ENCODE measurements at places on chromosomes 5 and 9. TPM values are rescaled to one million over a fixed set of nuclear protein-coding genes. Genes with fewer than 3 reads are reported as not detected.

DNA sequence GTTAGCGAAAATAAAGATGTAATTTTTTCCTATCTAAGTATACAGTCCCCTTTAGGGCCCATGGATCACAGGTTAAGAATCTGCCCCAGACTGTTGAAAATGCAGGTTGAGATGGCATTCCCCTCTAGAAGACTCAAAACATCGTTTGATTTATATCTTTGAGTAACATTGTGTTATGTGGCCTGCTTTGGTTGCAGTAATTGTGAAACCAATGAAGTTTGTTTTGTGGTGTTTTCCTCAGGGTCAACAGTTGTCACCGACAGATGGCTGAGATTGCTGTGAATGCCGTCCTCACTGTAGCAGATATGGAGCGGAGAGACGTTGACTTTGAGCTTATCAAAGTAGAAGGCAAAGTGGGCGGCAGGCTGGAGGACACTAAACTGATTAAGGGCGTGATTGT lies 7.8 kb downstream of the CCT5 start:
- peaks cover 91% of the 10 kb centered on the region for H3K36me3 ChIP-seq
- no peak overlapping the region for H3K27ac ChIP-seq
- H3K4me3 ChIP-seq, result no peak overlapping the region
- no peak for DNase-seq

DNA sequence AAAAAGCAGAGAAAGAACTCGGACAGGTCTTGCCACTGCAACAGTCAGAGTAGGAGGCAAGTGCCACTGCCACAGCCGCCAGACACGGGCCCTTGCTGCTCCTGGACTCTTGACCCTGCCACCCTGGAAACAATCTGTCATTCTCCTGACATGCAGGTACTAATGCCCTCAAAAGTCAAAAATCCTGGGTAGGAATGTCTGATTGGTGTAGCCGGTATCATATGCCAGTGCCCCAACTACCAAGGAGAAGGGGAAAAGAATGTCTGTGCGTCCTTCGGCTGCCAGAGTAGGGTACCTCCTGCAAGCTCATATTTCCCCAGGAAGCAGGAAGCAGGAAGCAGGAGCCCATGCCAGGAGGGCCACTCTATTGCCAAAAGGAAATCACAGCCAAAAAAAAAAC lies 30.5 kb upstream of the F2RL1 start:
- no peaks in the 10 kb centered on the region for H3K36me3 ChIP-seq
- no peak overlapping the region for H3K4me3 ChIP-seq
- DNase-seq, result no peak
- H3K27ac ChIP-seq, result no peak overlapping the region
- peaks cover 21% of the 10 kb centered on the region for H3K4me1 ChIP-seq
- H3K27me3 ChIP-seq, result no peaks in the 10 kb centered on the region

GRCh38 chr5:139847790-139848507 lies 52.3 kb downstream of the PSD2 start:
- H3K27ac ChIP-seq, result peak overlapping the region; percentile 66
- peaks cover 8% of the 10 kb centered on the region for H3K4me1 ChIP-seq
- peak overlapping the region; percentile 64 for H3K4me3 ChIP-seq
- H3K27me3 ChIP-seq, result no peaks in the 10 kb centered on the region

The ZMAT2 gene
- 22.6 TPM for total RNA-seq

The IARS1 gene
- 63.8 TPM for total RNA-seq

GRCh38 chr9:6779417-6780241 lies 21.9 kb downstream of the KDM4C start:
- H3K4me1 ChIP-seq, result no peaks in the 10 kb centered on the region
- DNase-seq, result no peak
- H3K27ac ChIP-seq, result no peak overlapping the region
- H3K4me3 ChIP-seq, result no peak overlapping the region
- no peaks in the 10 kb centered on the region for H3K27me3 ChIP-seq

- DNase-seq, result no peak
- H3K27me3 ChIP-seq, result no peaks in the 10 kb centered on the region
- no peak overlapping the region for H3K27ac ChIP-seq
- peaks cover 28% of the 10 kb centered on the region for H3K4me1 ChIP-seq
- H3K4me3 ChIP-seq, result no peak overlapping the region
Measured at GRCh38 chr9:109121232-109121796, 1.6 kb upstream of the TMEM245 start.

The PCDHB6 gene
- total RNA-seq, result not detected

DNA sequence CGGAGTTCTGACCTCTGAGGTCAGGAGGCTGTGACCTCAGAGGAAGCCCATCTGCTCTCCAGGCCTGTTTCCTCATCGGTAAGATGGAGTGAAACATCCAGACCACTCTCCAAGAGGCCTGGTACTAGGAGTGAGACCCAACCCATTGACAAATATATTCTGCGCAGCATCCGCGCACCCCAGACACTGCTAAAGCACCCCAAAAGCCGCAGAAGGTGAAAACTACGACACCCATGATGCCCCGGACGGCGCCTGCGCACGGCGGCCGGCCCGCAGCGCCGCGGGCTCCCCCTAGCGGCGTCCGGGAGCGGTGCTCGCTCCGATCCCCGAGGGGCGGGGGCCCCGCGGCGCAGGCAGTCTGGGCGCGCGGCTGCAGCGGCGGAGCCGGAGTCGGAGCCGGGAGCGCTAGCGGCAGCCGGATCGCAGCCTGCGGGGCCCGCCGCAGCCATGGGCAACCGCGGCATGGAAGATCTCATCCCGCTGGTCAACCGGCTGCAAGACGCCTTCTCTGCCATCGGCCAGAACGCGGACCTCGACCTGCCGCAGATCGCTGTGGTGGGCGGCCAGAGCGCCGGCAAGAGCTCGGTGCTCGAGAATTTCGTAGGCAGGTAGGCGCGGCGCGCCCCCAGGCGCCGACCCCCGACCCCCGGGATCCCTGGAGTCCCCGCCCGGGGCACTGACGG lies at the start of gene DNM1:
DNM1 (plus strand) TSS at position 356 of the 683 bp plus-strand sequence; CDS start at position 448, 92 bp downstream.
- H3K4me1 ChIP-seq, result peaks cover 24% of the 10 kb centered on the region
- H3K4me3 ChIP-seq, result peak within 1 kb of the TSS; percentile 74
- no peaks in the 10 kb centered on the region for H3K36me3 ChIP-seq
- H3K27ac ChIP-seq, result peak within 1 kb of the TSS; percentile 88
- DNase-seq, result no peak

DNA sequence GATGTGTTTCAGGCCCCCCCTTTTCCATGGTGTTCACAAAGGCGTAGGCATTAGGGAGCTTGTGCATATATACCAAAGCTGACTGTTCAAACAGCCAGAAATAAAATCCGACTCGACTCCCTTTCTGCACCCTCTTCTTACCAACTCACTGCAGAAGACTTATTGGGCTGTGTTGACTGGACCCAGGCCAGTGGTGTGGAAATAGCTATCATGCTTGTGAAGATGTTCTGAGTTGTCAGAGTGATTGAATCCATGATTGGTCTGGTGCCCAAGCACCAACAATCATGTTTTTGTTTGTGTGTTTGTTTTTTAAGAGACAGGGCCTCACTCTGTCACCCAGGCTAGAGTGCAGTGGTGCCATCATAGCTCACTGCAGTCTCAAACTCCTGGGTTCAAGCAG lies 21.6 kb downstream of the TJP2 start:
- no peaks in the 10 kb centered on the region for H3K27me3 ChIP-seq
- H3K4me1 ChIP-seq, result no peaks in the 10 kb centered on the region
- DNase-seq, result no peak
- H3K4me3 ChIP-seq, result no peak overlapping the region
- no peak overlapping the region for H3K27ac ChIP-seq
- H3K36me3 ChIP-seq, result no peaks in the 10 kb centered on the region

The GLDC gene
- total RNA-seq, result 0.49 TPM

- no peaks in the 10 kb centered on the region for H3K4me1 ChIP-seq
- no peaks in the 10 kb centered on the region for H3K27me3 ChIP-seq
- H3K36me3 ChIP-seq, result no peaks in the 10 kb centered on the region
- no peak overlapping the region for H3K27ac ChIP-seq
Measured at GRCh38 chr5:120062515-120062917, 401.6 kb upstream of the PRR16 start.

The ANXA6 gene
- total RNA-seq, result 190 TPM

DNA sequence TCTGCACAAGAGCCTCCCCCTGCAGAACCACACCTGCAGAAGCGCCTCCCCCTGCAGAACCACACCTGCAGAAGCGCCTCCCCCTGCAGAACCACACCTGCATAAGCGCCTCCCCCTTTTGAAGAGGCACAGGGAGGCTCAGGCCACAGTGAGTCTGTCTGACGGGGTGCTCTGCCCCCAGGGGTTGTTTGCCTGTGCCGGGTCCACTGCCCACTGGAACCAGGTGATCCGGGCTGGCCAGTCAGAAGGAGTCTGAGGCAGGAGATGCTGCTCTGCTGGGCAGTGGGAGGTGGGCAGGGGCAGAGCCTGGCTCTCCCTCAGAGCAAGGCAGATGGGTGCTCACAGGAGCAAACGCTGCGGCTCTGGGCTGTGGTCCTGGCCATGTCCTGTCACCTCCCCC lies 60.8 kb upstream of the RNU6ATAC start:
- no peak for DNase-seq
- no peaks in the 10 kb centered on the region for H3K36me3 ChIP-seq
- H3K4me1 ChIP-seq, result peaks cover 37% of the 10 kb centered on the region
- no peaks in the 10 kb centered on the region for H3K27me3 ChIP-seq
- no peak overlapping the region for H3K4me3 ChIP-seq

GRCh38 chr9:20041697-20042081 lies 252.9 kb upstream of the SLC24A2 start:
- no peaks in the 10 kb centered on the region for H3K4me1 ChIP-seq
- H3K4me3 ChIP-seq, result no peak overlapping the region
- no peak for DNase-seq
- no peak overlapping the region for H3K27ac ChIP-seq
- no peaks in the 10 kb centered on the region for H3K27me3 ChIP-seq
- no peaks in the 10 kb centered on the region for H3K36me3 ChIP-seq

DNA sequence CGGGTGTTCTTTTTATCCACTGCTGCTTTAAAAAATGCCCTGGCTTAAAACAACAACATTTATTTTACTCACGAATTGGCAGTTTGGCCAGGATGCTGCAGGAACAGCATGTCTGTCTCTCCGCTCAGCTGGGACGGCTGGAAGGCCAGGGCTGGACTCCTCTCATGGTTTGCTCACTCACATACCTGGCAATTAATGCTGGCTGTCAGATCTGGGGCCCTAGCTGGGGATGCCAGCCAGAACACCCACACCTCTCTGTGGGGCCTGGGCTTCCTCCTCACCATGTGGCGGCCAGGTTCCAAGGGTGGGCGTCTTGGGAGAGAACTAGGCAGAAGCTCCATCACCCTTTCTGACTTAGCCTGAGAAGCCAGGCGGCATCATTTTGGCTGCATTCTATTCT lies 189.1 kb upstream of the IL12B start:
- H3K4me3 ChIP-seq, result no peak overlapping the region
- H3K27ac ChIP-seq, result no peak overlapping the region
- no peaks in the 10 kb centered on the region for H3K4me1 ChIP-seq
- no peak for DNase-seq

Measured in vagina (tissue), 2 donors.